ENCODE measurements at places on chromosomes 1 and 21.

DNA sequence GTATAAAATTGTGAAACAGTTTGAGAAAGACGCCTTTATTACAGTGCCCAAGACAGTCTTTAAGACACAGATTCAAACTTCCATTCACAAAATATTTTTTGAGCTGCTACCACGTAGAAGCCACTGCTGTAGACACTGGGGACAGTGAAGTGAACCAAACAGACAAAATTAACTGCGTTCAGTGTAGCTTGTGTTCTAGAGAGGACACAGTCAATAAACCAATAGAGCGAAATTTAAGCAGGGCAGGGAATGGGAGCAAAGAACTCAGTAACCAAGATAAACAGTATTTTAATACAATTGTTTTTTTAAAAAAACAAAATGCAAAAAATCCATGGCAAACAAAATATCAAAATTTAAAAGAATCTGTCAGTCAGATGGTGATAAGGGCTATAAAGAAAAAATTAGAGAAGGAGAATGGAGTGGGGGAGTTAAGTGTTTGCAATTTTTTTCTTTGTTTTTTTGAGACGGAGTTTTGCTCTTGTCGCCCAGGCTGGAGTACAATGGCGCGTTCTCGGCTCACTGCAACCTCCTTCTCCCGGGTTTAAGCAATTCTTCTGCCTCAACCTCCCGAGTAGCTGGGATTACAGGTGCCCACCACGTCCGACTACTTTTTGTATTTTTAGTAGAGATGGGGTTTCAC is 719 bp upstream of the PARS2 start:
- no peak for DNase-seq

DNA sequence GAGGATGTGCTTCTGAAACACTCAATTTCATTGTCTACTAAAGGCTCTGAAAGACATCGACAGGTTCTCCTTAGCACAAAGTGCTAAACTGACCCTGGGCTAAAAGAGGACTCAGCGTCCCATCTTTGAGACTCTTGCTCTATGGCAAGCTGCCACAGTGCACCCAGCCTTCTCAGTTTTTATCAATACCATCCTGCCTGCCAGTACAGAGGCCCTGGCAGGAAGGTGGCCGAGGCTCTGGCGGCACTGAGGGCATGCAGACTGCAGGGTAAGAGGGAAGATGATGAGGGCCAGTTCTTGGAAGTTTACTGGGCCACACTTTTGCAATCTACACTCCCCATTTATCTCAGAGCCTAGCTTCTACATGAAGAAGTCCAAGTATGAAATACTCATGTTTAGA is 5.3 kb downstream of the OLFML2B start:
- no peak for DNase-seq

- peak; percentile 68 for DNase-seq
These were observed 623 bp downstream of the GNG4 start for GRCh38 chr1:235648954-235649367.

DNA sequence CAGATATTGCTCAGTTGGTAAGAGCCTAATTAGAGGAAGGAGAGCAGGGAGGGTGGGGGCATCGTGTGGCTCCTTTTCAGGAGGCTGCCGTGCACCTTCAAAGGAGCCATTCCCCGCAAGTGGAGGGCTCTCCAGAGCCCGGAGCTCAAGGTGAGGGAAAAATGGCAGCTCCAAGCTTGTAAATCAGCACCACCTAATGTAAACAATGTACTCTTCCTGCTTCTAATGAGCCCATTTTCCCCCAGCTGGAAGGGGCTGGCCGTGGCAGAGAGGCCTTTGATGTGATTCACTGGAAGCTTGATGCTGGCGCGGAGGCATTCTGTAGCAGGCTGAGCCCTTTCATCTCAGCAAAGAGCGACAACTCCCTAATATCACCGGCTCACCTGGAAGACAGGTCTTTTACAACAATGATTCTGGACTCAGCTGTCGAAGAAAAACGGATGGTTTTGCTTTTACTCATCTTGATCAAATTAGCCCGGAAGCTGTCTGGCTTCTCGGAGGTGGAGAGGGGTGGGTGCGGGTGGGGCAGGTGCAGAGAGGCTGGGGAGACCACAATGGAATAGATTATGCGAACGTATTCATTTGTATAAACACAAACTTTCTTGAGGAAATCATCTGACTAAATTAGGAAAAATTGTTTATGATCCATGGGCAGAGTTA is 112.5 kb downstream of the RRAGC start:
- no peak for DNase-seq

- no peak for DNase-seq
These were observed 118.3 kb downstream of the DHRS3 start for GRCh38 chr1:12499539-12500240.

- DNase-seq: no peak
These were observed 4.7 kb downstream of the GPR3 start for GRCh38 chr1:27397110-27397509.

- no peak for DNase-seq
These were observed 12.7 kb upstream of the DYNLT5 start for GRCh38 chr1:66739401-66740157.

- DNase-seq: no peak
These were observed 9.8 kb downstream of the MIXL1 start for GRCh38 chr1:226233293-226233692.

DNA sequence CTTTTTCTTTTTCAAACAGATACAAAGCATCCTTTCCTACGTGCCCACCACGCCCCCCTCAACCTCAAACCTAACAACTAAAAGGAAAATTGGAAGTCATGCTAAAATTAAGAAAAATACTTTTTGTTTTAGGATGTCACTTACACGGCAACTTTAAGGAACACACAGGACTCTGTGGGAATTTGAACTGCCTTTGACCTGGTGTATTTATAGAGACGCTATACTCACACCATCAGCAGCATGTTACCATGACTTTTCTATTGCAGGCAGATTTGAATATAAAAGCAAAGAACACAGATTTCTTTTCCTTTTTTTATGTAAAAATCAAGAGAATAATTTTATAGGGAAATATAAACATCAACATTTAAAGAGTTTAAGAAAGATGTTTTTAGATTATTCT is 198.2 kb downstream of the SIPA1L2 start:
- DNase-seq: no peak

- DNase-seq: peak; percentile 17
These were observed 57.4 kb upstream of the TARS2 start for GRCh38 chr1:150429805-150430204.
